Stimulated activated CD4-positive, alpha-beta T cell treated with anti-CD3 and anti-CD28 coated beads, Interleukin-4, amount 100 ng/mL, for 1 hour (primary cell): ENCODE measurements at places on chromosomes 2 and 18.

DNA sequence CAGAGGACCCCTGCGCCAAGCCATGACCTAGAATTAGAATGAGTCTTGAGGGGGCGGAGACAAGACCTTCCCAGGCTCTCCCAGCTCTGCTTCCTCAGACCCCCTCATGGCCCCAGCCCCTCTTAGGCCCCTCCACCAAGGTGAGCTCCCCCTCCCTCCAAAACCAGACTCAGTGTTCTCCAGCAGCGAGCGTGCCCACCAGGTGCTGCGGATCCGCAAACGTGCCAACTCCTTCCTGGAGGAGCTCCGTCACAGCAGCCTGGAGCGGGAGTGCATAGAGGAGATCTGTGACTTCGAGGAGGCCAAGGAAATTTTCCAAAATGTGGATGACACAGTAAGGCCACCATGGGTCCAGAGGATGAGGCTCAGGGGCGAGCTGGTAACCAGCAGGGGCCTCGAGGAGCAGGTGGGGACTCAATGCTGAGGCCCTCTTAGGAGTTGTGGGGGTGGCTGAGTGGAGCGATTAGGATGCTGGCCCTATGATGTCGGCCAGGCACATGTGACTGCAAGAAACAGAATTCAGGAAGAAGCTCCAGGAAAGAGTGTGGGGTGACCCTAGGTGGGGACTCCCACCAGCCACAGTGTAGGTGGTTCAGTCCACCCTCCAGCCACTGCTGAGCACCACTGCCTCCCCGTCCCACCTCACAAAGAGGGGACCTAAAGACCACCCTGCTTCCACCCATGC lies 3.0 kb downstream of the PROC start:
- no peak for DNase-seq

DNA sequence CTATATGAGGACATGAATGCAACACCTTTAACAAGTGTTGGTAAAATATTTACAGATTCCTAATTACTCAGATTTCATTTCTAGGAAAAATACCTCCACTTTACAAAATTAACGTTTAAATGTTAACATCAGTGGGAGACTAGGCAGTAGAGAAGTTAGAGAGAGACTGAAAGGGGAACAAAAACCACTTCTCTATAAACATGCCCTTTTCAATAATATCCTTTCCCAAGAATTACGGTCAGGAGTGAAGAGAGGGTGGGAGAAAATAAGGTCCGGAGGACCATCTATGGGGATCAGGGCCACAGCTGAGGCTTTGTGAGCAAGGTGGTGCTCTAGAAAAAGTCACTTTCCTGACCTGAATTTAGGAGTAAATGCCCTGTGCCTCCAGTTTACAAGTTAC lies 65.3 kb upstream of the WIPF1 start:
- DNase-seq, result no peak

DNA sequence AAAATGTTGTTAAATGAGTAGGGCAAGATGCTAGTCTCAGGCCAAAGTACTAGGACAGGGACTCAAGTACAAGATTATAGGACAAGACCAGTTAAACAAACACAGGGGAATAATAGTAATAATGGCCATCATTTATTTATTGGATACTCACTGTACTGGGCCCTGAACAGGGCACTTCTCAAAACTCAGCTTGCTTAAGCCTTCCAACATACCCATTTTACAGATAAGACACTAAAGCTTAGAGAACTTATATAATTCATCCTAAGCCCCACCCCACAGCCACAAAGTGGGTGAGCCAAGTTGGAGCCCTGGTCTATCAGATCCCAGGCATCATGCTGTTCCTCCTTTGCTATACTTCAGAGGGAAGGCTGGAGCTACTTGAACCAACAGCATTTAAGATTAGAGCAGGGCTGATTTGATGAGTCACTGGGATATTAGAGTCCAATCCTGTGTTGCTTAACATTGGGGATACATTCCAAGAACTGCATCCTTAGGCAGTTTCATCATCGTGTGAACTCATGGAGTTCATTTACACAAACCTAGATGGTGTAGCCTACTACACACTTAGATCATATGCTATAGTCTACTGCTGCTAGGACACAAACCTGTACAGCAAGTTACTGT lies 153.6 kb downstream of the MTCL1 start:
- no peak for DNase-seq

- DNase-seq, result no peak
Observed at GRCh38 chr2:202780514-202781021, 91.0 kb downstream of the ICA1L start.

GRCh38 chr2:216789081-216789480 lies 70.8 kb downstream of the TNP1 start:
- DNase-seq, result no peak

- DNase-seq, result no peak
Observed at GRCh38 chr2:6506361-6506794, 359.3 kb downstream of the CMPK2 start.

- DNase-seq, result no peak
Observed at GRCh38 chr2:188450732-188451483, 159.2 kb downstream of the GULP1 start.
